Activated naive CD4-positive, alpha-beta T cell (primary cell): ENCODE measurements at places on chromosomes 2 and 18.

- no peak for DNase-seq
These were observed 119.0 kb downstream of the GCA start for GRCh38 chr2:162462911-162463310.

GRCh38 chr2:45726188-45726587 lies 74.7 kb downstream of the PRKCE start:
- no peak for DNase-seq

- no peak for DNase-seq
These were observed 153.4 kb downstream of the CAPN13 start for GRCh38 chr2:30653847-30654246.

DNA sequence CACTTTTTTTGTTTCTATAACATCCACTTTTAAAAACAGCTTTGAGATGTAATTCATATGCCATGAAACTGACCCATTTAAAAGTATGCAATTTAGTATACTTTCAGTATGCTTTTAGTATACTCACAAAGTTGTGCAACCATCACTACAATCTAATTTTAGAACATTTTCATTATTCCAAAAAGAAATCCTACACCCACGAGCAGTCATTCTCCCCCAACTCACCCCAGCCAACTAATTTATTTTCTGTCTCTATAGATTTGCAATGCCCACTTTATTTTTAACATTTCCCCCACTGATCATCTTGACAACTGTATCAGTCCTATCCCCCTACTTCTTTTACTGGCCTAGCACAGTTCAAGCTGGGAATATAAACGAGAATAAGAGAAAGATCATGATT lies 39.1 kb downstream of the FAM98A start:
- no peak for DNase-seq

- DNase-seq = no peak
These were observed 42.1 kb upstream of the RFX8 start for GRCh38 chr2:101516823-101517690.

- DNase-seq = no peak
These were observed 18.1 kb downstream of the TEX51 start for GRCh38 chr2:126916744-126917143.

DNA sequence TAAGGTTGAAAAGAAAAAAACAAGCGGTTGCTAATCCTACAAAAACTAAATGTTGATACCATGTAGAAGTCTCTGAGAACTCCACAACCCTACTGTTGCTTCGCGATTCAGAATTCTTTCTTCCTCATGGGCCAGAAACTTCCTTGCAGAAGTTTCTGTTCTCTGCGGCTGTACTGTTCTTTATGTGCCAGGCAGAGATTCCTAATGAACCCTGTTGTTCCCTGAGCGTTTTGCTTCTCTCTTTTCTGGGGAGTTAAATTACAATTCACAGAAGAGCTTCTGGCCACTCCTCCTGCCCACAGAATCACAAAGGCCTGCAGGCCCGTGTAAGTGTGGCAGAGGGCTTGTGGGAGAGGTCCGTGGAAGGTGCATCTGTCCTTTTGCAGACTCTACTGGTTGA lies 1.8 kb upstream of the THNSL2 start:
- no peak for DNase-seq

- no peak for DNase-seq
These were observed 32.5 kb upstream of the SP100 start for GRCh38 chr2:230383453-230383852.

DNA sequence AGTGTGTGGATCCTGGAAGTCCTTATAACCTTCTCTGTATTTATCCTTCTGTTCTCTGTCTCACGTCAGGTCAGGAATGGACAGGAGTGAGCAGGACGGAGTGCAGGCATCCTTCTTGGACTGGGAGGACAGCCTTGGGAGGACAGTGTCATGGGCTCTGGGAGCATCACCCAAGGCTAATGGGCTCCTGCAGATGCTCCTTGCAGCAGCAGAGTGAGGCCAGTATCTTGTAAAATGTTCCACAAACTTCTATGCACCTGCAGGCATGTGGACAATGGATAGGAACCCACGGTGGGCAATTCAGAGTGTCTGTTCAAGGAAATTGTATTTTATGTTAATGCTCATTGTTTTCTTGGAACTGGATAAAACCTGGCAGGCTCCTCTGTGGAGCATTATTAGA lies 176.2 kb downstream of the RNF144A start:
- DNase-seq = no peak

DNA sequence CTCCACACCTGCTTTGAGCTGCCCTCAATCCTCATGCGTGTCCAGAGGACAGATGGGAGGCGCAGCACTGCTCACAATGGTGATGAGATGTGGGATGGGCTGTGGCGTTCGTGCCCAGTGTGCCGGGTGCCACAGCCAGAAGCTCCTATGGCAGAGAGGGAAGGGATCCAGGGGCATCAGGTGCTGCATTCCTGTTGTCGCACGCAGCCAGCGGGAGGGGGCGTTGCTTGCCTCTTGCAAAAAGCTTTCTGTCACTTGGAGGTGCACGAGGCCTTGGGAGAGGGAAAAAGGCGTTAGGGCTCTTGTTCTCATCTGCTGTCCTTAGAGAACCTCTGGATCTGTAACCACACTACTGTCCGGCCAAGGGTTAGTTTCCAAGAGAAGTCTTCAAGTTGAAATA lies 29.2 kb upstream of the ALLC start:
- DNase-seq = no peak

DNA sequence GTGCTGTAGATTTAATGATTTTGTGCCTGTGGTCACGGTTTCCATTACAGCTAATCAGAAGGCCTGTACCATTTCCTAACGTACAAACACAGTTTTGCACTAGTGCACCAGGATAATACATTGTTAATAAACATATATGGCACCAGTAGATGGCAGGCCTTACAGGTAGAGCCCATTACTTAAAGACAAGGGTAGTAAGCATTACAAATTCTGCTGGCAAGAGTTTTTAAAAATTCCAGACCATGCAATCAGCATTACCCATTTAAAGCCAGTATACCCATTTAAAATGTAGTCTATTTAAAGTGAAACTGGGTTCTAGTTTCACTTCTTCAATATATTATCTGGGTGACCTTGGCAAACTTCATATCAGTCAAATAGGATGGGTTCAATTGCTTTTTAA lies 224.2 kb downstream of the NUP35 start:
- DNase-seq = no peak

DNA sequence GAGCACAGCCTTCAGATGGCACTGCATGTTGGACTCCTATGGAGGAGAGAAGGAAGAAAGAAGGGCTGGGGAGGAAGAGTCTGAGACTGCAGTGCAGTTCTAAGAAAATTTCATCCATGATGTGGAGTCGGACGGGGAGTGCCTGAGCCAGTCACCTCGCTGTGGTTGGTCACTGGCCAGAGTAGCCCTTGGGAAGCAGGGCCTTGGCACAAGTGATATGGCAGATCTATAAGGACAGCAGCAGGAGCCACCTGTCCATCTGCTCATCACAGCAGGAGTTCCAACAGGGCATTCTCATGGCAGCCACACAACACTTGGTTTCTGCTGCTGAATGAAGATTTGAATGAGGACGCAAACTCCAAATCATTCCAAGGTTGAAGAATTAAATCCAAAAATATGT lies 314.8 kb downstream of the CYP26B1 start:
- DNase-seq = no peak

DNA sequence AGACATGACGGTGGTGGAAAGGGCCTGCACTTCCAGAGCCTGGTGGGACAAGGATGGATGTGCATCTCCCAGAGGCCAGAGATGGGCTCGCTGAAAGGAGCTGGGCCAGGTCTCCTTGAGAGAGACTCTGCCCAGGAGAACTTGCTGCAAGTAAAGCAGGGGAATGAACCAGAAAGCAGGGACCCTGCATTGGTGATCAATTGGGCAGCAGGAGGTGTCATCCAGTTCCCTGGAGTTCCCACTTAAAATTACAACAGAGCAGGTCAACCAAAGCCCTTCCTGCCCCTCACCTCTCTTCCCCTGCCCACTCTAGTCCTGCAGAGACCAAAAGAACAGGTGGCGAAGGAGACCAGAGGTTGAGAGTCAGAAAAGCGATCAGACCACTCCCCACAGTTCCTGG lies 69.7 kb upstream of the CAB39 start:
- DNase-seq = no peak

DNA sequence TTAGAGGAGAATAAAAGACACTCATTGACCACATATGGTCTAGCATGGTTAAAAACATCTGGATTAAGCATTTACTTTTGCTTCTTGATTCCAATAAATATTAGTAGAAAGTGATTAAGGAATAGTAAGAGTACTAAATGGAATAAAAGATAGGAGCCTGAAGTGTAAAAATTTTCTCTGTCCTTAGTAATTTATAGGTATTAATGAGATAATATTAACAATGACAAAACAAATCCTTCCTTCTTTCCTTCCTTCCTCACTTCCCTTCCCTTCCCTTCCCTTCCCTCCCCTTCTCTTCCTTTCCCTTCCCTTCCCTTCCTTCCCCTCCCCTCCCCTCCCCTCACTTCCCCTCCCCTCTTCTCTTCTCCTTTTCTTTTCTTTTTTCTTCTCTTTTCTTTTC lies 797.5 kb upstream of the NRXN1 start:
- DNase-seq = no peak

GRCh38 chr2:22894761-22895160 lies 490.2 kb upstream of the KLHL29 start:
- DNase-seq = no peak

DNA sequence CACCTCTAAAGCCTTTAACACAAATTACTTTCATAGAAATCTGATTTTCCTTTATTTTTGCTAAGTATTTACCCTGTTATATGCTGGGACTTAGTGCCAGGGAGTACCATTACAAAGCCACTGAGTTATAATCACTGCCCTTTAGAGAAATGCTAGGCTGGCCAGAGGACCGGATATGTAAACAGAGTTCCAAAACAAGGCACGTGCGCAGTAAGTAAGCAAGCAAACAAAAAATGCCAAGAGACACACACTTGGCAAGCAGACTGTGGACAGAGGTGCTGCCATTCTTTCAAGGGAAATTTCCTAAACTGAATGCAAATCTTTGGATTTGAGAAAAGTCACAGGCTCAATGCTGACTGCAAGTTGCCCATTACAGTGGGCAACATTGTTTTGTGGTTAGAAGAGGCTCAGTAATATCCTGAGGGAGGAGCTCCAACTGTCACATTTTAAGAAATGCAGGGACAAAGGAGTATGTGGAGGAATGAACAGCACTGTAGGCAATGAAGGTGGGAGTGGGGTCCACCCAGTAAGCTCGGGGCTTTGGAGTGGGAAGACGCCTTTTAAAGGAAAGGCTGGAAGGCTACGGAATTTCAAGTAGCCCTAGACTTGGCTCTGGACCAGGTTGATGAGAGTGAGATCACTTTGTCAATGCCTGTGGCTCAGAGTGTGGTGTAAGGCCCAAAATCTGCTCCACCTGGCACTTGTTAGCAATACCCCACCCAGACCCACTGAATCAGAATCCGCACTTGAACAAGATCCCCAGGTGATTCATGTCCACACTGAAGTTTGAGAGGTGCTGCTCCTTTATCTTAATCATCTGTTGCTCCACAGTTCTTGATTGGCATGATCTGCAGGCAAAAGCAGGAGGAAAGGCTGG lies 2.1 kb upstream of the PARD6G start:
- DNase-seq = no peak

GRCh38 chr18:36769611-36770314 lies 59.0 kb downstream of the TPGS2 start:
- DNase-seq = no peak

- no peak for DNase-seq
These were observed 21.2 kb downstream of the MRPL33 start for GRCh38 chr2:27792759-27793158.

GRCh38 chr2:28360718-28361293 lies 31.9 kb upstream of the FOSL2 start:
- DNase-seq = no peak

DNA sequence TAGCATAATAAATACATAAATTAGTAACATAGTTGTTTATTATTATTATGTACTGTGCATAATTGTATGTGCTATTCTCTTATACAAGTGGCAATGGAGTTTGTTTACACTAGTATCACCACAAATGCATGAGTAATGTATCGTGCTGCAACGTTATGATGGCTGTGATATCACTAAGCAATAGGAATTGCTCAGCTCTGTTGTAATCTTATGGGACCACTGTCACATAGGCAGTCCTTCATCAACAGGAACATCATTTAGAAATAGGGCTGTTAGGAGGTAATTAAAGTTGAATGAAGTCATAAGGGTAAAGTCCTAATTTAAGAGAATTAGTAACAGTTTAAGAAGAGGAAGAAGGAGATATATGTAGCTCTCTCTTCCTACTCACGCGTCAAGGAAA lies 33.8 kb downstream of the TEX51 start:
- no peak for DNase-seq

GRCh38 chr2:44455877-44456276 lies 94.1 kb downstream of the CAMKMT start:
- DNase-seq = no peak

- DNase-seq = no peak
These were observed 351.0 kb downstream of the PIK3C3 start for GRCh38 chr18:42305869-42306593.

DNA sequence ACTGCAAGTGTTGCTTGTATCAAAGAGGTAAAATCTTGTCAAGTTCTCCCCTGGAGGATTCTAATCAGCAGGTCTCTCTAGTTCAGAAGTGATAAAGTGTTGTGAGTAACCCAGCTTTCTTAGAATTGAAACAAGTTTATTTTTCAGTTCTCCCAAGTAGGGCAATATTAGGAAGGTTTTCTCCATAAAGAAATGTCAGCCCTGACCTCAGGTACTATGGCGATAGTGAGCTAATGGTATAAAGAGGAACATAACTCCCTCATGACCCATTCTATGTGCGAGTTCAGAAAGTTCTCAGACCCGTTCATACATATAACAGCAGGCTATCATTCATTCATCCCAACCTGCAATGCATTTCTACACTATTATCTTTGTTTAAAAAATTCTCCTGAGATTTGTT lies 421.1 kb upstream of the SETBP1 start:
- no peak for DNase-seq

GRCh38 chr2:203533676-203534591 lies 1.2 kb downstream of the RAPH1 start:
- DNase-seq = no peak

DNA sequence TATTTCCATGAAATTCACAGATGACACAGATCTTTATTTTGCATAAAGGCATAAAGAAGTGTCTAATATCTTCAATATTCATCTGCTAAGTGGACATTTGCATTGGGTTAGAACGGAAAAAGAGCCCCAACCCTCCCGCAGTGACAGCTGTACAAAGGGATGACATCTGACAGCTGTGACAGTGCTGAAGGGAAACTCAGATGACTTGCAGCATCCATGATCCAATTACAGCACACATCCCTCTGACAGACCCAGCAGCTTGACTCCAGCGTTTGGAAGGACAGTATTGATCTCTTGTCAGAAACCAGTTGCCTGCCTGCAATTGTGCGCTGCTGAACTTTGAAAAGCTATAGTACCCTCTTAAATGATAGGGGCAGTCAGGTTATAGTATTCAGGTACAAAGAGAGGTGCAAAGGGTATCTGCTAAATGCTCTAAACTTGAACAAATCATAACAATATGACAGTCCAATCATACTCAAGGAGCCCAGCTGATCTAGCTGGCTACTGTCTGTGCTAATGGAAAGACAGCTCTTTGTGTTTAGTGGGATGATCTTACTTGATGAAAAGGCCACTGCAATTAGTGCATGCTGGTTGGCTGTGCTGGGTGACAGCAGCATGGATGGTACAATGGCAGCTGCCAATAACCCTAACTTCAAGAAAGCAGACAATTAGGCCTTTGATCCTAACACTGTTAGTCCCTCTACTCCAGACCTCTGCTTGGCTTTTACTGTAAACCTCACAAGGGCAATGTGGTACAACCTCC lies 599.2 kb downstream of the NR4A2 start:
- DNase-seq = no peak
